ENCODE measurements at places on chromosomes 11 and 22. TPM values are rescaled to one million over a fixed set of nuclear protein-coding genes. Genes with fewer than 3 reads are reported as not detected.

Gene CLMP
- total RNA-seq, result 46.7 TPM

Gene C22orf15
- not detected for total RNA-seq

Gene GAB4
- not detected for total RNA-seq

Gene RPS19BP1
- 684 TPM for total RNA-seq

Gene C11orf42
- total RNA-seq, result not detected

Gene RASD2
- total RNA-seq, result 0.87 TPM

Gene MMP8
- not detected for total RNA-seq

Gene HTR3B
- not detected for total RNA-seq

Gene LDHAL6A
- not detected for total RNA-seq

Gene SLC17A6
- not detected for total RNA-seq

Gene APOA5
- total RNA-seq, result not detected

Gene CARD10
- 120 TPM for total RNA-seq

Gene TSGA10IP
- not detected for total RNA-seq

Gene ADAMTS15
- total RNA-seq, result 1.4 TPM

Gene HEPN1
- not detected for total RNA-seq

Gene MAPK8IP2
- 0.43 TPM for total RNA-seq

Gene NXPE1
- not detected for total RNA-seq

Gene CWF19L2
- total RNA-seq, result 38.8 TPM

Gene SNX32
- 1.4 TPM for total RNA-seq

Gene HTR3A
- not detected for total RNA-seq

Gene HBG1
- total RNA-seq, result not detected

Gene OR52E1
- not detected for total RNA-seq

Gene SNU13
- 12.2 TPM for total RNA-seq

Gene CFAP300
- total RNA-seq, result not detected

Gene PGR
- total RNA-seq, result 0.37 TPM

Gene TMPRSS13
- total RNA-seq, result not detected

Gene OR52L1
- not detected for total RNA-seq

Gene OR8D1
- not detected for total RNA-seq

Gene PATE2
- total RNA-seq, result not detected

Gene SYT12
- total RNA-seq, result not detected

Gene ADM2
- total RNA-seq, result 0.37 TPM

Gene CCDC15
- 15.6 TPM for total RNA-seq

Gene CHST1
- not detected for total RNA-seq

Gene TMEM191C
- not detected for total RNA-seq

Gene SELENOM
- total RNA-seq, result 673 TPM

Gene SLC37A2
- total RNA-seq, result 0.87 TPM

Gene OR8G1
- not detected for total RNA-seq

Gene SCUBE2
- 29.8 TPM for total RNA-seq

Gene C11orf87
- total RNA-seq, result not detected
